Naive thymus-derived CD8-positive, alpha-beta T cell (primary cell): ENCODE measurements at places on chromosomes 1 and 21.

DNA sequence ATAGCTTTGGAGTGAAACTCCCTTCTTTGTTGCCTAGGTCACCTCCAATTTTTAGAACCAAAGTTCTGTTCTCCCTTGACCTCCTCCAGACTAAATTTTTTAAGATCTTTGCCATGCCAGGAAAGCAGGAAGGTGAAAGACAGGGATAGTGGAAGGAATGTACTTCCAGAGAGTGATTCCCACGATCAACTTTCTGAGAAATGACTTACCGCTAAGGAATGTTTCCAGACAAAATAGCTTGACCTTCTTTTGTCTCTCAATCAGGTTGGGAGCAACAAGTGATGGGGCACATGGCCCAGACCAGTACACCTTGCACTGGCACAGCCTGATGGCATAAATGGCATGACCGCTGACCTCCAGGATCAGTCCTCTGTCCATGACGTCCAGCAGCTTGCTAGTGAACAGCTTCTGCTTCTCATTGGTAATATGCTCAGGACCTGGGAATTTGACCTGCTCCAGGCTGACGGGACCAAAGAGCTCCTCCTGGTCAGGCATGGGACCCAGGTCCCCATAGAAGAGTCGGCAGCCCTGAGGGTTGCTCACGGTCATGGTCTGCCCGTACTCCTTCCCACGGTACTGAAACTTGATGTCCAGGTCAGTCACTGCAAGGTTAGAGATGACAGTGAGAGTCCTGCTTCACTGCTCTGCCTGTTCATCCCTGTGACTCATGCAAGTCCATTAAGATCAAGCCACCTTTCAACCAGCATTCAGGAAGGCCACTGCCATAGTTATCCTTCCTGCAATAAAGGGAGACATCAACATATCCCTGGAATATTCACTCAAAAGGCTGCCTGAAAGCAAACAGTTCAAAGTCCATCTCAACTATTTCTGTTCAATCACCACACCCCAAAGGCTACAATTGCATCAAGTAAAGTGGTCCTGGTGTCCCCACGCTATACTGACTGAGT, 6.2 kb upstream of the C1orf74 start:
- no peaks in the 10 kb centered on the region for H3K4me1 ChIP-seq
- H3K27ac ChIP-seq, result no peak overlapping the region
- peaks cover 16% of the 10 kb centered on the region for H3K27me3 ChIP-seq
- no peak for DNase-seq
- peaks cover 20% of the 10 kb centered on the region for H3K36me3 ChIP-seq

GRCh38 chr1:85462931-85463649, 1.9 kb downstream of the DDAH1 start:
- peak overlapping the region; percentile 21 for H3K4me3 ChIP-seq
- H3K36me3 ChIP-seq, result no peaks in the 10 kb centered on the region
- H3K27ac ChIP-seq, result no peak overlapping the region
- DNase-seq, result no peak
- peaks cover 57% of the 10 kb centered on the region for H3K27me3 ChIP-seq
- peaks cover 9% of the 10 kb centered on the region for H3K4me1 ChIP-seq

DNA sequence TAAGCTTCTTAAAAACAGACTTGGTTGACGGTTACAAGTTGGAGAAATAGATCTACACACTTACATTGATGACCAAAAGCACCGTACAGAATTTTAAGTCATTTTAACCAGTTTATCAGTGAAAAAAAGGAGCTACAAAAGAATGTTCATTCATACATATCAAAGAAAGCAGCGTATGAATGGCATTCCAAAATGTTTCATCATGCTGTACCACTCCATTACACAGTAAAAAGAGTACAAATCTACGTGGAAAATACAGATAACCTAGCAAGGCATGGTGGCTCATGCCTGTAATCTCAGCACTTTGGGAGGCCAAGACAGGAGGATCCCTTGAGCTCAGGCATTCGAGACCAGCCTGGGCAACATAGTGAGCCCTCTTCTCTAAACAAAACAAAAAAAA, 40.3 kb downstream of the ZZZ3 start:
- H3K4me3 ChIP-seq, result no peak overlapping the region
- peaks cover 15% of the 10 kb centered on the region for H3K36me3 ChIP-seq
- H3K4me1 ChIP-seq, result peaks cover 17% of the 10 kb centered on the region
- no peaks in the 10 kb centered on the region for H3K27me3 ChIP-seq
- H3K27ac ChIP-seq, result no peak overlapping the region

DNA sequence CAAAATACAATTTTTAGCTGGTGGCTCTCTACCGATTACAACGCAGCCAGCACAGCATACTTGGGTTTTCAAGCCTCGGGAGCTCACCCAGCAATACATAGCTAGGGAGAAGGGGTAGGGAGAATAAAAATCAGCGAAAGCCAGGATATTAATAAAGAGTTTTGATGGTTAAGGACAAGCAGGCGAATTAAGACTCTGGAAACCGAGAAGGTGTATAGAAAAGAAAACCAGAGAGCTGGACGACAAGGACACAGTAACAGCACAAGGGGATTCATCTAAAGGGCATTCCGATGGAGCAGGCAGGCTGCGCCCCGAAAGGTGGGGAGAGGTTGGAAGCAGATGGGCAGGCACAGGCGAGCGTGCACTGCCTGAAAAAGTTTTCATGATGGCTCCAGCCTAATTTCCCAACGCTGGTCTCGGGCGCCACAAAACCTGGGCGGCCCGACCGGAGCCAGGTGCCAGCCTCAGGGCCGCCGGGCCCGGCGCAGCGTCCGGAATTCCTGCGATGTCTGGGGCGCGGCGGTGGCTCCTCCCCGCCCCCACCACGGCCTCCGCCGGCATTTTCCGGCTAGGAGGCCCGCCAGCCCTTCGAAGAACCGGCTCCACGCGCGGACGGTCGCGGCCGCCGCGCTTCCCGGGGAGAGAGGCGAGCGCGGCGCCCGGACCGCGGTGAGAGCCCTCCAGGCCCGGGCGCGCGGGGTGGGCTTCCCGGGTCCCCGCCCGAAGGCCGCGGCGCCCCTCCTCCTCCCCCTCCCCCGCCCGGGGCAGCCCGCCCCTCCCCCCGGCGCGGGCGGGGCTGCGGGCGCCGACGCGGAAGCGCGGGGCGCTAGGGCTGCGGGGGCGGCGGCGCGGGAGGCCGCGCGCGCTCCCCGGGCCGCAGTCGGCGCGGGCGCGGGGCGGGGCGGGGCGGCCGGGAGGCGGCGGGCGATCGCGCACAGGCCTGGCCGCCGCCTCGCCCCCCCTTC, 774 bp upstream of the DYRK1A start:
- DNase-seq, result no peak
- H3K4me3 ChIP-seq, result peak overlapping the region; percentile 90
- H3K27ac ChIP-seq, result peak overlapping the region; percentile 100
- H3K36me3 ChIP-seq, result peaks cover 5% of the 10 kb centered on the region
- H3K27me3 ChIP-seq, result peaks cover 2% of the 10 kb centered on the region

GRCh38 chr21:35587841-35588380, 472.4 kb downstream of the SETD4 start:
- no peaks in the 10 kb centered on the region for H3K36me3 ChIP-seq
- H3K27ac ChIP-seq, result no peak overlapping the region
- DNase-seq, result no peak
- H3K4me3 ChIP-seq, result no peak overlapping the region
